ENCODE measurements at places on chromosomes 16 and 17.

DNA sequence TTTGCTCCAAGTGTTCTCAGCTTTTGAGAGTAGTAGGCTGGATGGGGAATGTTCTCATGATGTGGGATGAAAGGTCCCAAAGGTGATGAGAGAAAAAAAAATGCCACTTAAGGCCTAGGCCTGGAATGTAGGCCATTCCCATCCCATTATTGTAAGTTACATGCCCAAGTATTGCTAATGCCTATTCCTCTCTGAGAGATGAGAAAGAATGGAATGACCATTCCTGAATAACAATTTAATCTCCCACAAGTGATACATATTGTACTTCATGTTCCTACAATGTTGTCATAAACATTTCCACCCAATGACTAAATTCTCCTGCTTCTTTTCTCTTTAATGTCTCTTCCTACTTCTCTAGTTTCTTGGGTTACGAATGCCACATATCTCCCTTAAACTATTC, 102.8 kb upstream of the KCNJ16 start:
- no peak for DNase-seq

DNA sequence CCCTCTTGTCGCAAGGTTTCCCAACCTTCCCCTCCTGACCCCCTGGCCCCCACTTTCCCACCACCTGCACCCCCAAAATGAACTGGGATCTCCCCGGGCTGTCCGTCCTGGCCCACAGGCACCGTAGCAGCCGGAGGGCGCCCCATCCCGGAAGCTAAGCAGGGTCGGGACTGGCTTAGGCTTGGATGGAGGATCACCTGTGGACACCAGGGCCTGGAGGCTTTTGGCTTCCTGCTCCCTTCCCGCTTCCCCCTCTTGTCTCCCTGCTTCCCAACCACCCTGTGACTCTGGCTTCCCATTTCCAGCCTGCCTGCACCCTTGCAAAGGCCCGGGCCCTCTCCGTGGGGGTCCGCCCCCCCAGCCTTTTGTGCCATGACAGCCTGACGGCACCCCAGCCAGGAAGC, 2291.3 kb downstream of the TP53TG3F start:
- no peak for DNase-seq

GRCh38 chr17:5809056-5809455, 224.7 kb upstream of the NLRP1 start:
- no peak for DNase-seq

- no peak for DNase-seq
These were observed 14.4 kb downstream of the AXIN1 start for GRCh38 chr16:337975-338575.
